ENCODE measurements at places on chromosomes 7 and 10. TPM values are rescaled to one million over a fixed set of nuclear protein-coding genes. Genes with fewer than 3 reads are reported as not detected.

GRCh38 chr10:21458126-21458871 lies 67.2 kb downstream of the SKIDA1 start:
- no peak for DNase-seq

- no peak for DNase-seq
Measured at GRCh38 chr7:2108501-2109250, 124.1 kb downstream of the MAD1L1 start.

GRCh38 chr7:144629598-144629997 lies 206.3 kb downstream of the TPK1 start:
- DNase-seq = no peak

- no peak for DNase-seq
Measured at GRCh38 chr7:112097524-112097923, 108.7 kb downstream of the DOCK4 start.

DNA sequence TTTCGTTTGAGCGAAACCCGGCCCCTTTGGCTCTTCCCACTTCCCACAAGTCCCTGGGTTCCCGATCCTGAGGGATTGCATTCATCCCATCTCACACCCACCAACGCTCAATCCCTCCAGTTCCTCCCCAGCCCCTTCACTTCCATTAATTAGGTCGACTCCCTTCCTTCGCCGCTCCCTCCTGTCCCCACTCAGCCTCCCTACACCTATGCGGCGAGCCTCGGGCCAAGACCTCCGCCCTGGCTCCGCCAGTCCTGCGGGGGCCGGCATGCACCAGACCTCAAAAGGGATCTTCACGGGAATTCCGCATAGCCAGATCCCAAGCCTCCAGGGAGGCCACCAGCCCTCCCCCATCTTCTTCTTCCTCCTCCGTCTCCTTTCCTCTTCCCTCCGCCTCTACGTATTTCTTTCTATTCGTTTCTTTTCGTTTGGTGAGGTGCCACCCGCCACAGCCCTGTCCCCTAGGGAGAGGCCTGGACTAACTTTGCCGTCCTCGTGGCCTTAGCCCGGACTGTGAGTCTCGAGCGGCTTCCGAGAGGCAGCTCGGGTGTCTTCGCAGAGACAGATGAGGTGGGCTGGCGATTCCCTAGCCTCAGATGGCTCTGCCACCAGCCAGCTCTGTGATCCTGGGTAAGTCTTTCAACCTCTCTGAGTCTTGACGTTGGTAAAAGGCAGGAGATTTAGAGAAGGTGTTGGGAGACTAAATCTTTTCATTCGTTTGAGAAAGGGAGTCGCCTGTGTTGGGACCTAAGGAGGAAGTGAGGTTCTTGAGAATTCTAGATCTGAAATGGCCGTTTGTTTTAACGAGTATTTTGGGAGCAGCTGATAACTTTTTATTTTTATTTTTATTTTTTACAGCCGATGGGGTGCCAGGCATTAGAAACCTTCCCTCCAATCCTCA lies 8.1 kb upstream of the LBX1 start:
- no peak for DNase-seq

DNA sequence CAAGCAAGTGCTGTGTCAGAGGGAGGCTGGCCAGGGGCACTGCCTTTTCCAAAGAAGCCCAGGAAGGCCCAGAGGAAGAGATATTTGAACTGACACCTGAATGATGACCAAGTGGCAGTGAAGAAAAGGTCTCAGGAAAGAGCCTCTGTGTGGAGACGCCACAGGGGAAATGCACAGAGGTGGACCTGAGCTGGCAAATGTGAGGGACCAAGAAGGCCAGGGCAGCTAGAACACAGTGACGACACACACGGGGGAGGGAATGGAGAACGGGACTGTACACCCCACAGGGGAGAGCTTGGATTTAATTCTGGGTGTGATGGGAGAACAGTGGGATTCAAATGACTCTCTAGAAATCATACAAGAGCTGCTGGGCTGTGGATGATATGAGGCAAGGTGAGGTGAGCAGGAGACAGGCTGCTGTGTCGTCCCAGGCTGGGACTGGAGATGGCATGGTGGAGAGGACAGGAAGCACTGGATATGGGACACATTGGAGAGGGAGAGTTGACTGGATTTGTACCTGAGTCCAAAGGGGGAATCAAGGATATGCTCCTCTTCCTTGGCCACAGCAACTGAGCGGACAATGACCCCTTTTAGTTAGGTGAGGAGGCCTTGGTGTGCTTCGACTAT lies 84.2 kb upstream of the DDC start:
- no peak for DNase-seq

GRCh38 chr10:89022734-89023133 lies 32.1 kb downstream of the FAS start:
- DNase-seq = no peak

- DNase-seq = no peak
Measured at GRCh38 chr7:134298902-134299683, 17.6 kb downstream of the SLC35B4 start.

DNA sequence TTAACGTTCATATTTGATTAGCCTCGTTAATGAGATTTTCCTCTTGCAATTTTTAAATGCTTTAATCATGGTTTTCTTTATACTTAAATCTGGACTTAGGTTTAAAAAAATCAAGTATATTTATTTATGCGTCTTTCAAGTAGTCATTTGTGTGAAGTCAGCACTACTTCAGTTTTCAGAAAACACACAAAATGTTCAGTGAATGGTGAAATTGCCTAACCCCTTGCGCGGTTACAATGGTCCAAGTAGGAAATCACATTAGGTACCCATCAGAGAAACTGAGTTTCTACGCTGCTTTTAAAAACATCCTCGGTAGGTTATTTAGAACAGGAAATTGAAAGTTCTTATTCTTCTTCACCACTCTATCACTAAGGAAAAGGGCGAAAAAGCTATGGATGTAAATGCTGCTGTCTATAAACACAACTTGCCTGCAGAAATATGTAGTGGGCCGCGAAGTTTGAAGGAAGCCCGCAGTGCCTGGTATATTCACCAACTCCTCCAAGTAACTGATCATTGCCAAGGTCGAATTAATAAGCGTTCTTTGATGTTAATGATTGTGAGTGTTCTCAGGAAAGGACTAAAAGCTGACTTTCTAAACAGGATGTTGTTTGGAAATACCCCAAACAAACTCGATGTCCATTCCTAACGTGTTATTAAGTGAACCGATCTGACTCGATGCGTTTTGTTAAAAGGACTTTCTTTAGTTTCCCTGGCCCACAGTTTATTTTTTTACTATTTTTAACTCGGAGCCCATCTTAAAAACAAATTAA lies 1.0 kb downstream of the SYPL1 start:
- no peak for DNase-seq

- no peak for DNase-seq
Measured at GRCh38 chr10:1214071-1214675, 158.0 kb downstream of the WDR37 start.

DNA sequence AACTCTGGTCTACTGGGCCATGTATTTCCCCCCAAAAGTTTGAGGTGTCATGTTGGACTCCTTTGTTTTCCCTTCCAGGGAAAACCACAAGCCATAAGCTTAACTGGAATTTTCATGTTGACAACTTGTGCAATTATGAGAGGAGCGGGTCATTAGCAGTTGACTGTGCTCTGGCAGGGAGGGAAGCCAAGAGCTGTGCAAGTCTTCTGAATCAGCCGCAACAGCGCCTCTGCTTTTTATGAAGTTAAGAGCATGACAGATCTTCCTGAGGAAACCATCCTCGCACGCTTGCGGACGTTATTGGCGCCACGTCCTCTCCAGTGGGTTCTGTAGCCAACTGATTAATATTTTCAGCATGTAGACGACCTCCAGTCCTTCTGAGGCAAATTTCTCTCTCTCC lies 148.7 kb upstream of the MKI67 start:
- no peak for DNase-seq

GRCh38 chr7:129073738-129074137 lies 18.8 kb upstream of the TNPO3 start:
- no peak for DNase-seq

DNA sequence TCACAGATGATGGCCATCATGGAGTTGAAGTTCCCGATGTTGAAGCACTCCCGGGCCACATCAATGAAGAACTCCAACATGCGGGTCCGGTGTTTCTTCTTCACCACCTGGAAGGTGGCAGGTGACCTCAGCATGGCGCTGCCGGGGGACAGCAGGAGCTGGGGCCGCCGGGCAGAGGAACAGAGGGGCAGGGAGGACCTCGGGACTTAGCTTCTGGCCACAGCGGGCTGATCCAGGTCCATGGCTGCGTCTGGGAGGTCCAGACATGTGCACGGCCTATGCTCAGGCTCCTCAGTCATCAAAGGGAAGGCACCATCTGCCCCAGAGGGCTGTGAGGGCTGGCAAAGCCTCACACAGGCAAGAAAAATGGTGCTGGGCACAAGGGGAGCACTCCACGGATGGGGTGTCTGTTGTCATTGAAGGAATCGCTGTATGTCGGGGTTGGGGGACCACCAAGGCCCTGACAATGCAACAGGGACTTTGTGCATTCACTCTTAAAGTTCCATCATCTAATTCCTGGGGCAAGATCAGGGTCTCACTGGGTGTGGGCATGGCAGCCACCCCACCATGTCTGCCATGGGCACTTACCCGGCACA lies 60.9 kb downstream of the CSGALNACT2 start:
- DNase-seq = no peak

GRCh38 chr7:45601094-45601493 lies 26.9 kb downstream of the ADCY1 start:
- DNase-seq = no peak

DNA sequence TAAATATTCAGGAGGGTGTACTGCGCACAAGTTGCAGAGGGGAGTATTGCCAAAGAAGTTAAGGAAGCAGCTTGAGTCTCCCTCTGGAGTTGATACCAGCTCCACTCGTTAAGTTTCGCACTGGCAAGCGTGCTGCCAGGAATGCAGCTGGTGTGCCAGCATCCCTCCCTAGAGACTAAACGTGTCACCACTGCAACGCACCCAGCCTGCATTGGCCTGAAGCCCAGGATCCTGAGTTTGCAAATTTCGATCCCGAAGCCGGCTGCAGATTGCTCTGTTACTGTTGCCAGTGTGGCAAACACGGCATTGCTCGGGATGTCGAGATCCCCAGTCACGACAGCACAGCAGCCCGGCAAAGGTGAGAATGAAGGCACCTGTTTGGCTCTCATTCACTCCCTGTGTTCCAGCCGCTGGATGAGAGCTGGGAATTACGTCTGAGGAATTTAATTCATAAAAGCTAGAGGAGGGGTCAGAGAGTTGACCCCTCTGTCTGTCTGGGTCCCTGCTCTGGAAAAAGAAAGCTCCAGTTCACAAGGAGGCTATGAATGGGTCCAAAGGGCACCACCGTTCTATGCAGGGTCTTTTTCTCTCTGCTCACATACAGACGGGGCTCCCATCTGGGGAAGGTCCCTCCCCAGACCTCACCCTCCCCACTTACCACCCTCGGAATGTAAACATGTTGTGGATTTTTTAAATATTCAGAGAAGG lies 61.0 kb downstream of the NRP1 start:
- DNase-seq = peak; percentile 64

GRCh38 chr7:107920048-107920772 lies 29.2 kb downstream of the DLD start:
- DNase-seq = no peak

DNA sequence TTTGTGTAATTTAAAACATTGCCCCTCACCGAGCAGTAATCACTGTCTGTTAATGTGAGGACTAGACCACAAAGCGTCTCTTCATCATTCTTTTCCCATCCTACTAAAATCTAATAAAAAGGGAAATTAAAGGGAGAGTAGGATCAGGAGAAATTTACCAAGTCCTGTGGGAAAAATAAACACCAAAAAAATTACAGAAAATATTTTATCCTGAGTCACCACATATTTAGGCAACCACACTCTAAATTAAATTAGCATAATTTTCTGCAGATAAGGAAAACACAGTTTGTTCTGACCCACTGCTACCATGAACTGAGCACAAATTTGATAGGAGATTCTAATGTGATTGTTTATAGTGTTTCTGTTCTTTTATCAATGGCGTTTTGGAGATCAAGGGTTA lies 49.3 kb downstream of the CCDC6 start:
- DNase-seq = no peak

DNA sequence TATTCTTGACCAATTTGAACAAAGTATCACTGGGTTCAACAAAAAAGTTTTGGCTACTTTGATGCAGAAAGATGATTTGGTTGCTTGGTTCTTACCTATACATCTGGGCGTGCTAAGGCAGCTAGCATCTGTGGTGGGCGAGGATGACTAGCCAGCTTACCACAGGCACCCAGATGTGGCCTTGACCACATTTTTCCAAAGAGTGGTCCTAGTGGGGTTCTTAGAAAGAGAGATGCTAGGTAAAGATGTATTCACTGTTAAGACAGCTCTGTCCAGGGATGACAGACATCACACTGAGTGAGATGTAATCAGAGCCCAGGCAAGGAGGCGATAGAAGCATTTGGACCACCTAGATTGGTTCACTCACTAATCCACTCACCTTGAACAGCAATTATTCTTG lies 785 bp downstream of the DNTT start:
- DNase-seq = no peak

- DNase-seq = no peak
Measured at GRCh38 chr10:4467481-4467880, 358.5 kb upstream of the AKR1E2 start.

GRCh38 chr7:39468261-39468660 lies 97.9 kb upstream of the YAE1 start:
- no peak for DNase-seq

- DNase-seq = no peak
Measured at GRCh38 chr7:105149827-105150226, 135.8 kb downstream of the KMT2E start.

GRCh38 chr10:103047381-103047780 lies 129.3 kb downstream of the CNNM2 start:
- no peak for DNase-seq

DNA sequence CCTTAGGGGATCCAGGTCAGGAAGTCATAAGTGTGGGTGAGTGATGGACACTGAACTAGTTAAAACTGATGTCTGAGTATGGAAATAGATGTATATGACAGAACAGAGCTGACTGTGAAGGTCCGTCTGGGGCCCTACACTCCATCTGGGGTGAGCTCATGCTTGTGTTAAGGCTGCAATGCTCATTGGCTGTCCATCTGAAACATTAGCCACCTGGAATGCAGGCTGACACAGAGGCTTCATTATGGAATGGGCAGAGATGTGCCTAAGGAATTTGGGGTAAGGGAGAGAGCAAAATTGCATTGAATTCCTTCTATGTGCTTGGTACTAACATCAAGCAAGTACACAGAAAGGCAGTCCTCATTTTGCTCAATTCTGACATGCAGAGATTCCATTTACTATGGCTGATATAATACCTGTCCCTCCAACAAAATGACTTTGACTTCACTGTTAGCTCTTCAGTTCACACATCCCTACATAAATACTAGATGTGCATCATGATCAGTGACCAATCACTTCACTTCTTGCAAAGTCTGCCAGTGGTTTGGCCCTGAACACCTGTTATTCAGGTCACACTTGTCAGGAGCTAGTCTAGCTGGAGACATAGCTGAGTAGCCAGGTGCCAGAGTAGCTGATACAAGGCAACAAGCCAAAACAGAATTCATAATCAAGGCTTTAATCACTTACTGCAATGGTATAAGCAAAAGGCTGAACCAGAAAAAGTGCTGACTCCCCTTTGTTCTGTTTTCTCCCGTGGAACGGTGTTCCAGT lies 128.9 kb upstream of the VWC2 start:
- DNase-seq = no peak

The FLNC gene
- total RNA-seq = 273 TPM

The ACTR3C gene
- 6.4 TPM for total RNA-seq

The MMP21 gene
- total RNA-seq = not detected

The ELMO1 gene
- 72.2 TPM for total RNA-seq

The PCLO gene
- total RNA-seq = 0.78 TPM

The MRC1 gene
- 62.6 TPM for total RNA-seq

The IFIT1 gene
- total RNA-seq = 44.3 TPM

Data from thoracic aorta (tissue), 2 donors.